ENCODE measurements at places on chromosomes 1 and 21. TPM values are rescaled to one million over a fixed set of nuclear protein-coding genes. Genes with fewer than 3 reads are reported as not detected.

The PADI2 gene
- total RNA-seq, result 1.1 TPM

The CHI3L2 gene
- 0.32 TPM for total RNA-seq

The ANKRD34A gene
- total RNA-seq, result 0.15 TPM

The RXRG gene
- not detected for total RNA-seq

The CFAP141 gene
- total RNA-seq, result not detected

The AADACL4 gene
- not detected for total RNA-seq

The CELF3 gene
- not detected for total RNA-seq

The PLA2G4A gene
- 9.4 TPM for total RNA-seq

The PEX19 gene
- total RNA-seq, result 26.0 TPM

The TCEANC2 gene
- 2.4 TPM for total RNA-seq

The FCMR gene
- total RNA-seq, result 4.8 TPM

The CLDN14 gene
- total RNA-seq, result not detected

The APCS gene
- total RNA-seq, result not detected

The SLC35D1 gene
- 6.4 TPM for total RNA-seq

The PLA2G2A gene
- not detected for total RNA-seq

The FAM72A gene
- 10.2 TPM for total RNA-seq

The L1TD1 gene
- total RNA-seq, result not detected

The C1orf74 gene
- total RNA-seq, result 1.8 TPM

The CLDN19 gene
- total RNA-seq, result not detected

The LAX1 gene
- total RNA-seq, result not detected

The ANXA9 gene
- 1.2 TPM for total RNA-seq

The CCDC27 gene
- total RNA-seq, result not detected

The SLAMF9 gene
- total RNA-seq, result 0.45 TPM

Measured in A549 treated with ZK216348 at 1 μM for 4 hours (cell line).